ENCODE measurements at places on chromosomes 12 and 14.
A peak's percentile ranks its signal among the peaks of the same experiment; 100 is the strongest.

GRCh38 chr14:64193821-64194220 is 100.3 kb downstream of the ESR2 start:
- no peak for DNase-seq

DNA sequence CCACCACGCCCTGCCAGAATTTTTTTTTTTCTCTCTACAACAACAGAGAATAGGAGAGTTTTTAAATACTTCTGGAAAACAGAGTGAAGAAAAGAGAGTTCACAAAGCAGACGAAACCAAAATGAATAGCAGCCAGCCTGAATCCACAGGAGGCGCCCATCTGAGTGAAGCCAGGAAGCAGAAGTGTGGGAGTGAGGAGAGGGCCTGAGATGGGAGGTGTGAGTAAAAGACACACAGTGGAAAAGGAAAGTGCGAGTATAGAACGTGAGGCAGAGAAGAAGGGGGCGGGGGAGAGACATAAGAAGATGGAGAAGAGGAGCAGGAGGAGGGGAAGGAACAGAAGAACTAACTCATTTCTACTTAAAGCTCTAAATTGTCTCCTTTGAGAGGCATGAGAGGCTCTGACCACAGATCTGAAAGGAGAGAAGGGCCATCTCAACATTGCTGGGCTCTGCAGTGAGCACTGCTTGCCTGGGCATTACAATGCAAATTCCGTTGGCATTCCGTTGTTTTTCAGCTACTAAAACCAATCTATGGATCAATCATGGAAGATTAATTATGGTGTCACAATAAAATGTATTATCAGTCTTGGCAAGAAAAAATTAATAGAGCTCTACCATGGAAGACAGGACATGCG is 140.1 kb upstream of the CPSF6 start:
- DNase-seq, result peak; percentile 14

DNA sequence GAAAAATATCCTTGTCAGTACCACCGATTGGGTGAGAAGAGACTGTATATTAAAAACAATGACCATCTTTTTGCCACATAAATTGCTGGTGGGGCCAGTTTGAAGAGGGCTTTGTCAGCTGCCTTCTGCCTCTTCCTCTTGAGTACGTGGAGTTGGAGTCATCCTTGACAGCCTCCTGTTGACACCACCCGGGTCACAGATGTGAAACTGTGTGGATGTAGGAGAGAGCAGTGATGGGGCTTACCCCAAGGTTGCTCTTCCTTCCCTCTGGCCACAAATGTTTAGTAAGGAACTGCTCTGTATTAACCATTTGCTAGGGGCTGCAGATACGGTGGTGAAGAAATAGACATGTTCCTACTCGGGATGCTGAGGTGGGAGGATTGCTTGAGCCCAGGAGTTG is 12.2 kb downstream of the PTPN11 start:
- DNase-seq, result no peak

- DNase-seq, result no peak
Measured at GRCh38 chr14:98997526-98998205, 274.3 kb downstream of the BCL11B start.

GRCh38 chr12:92757597-92758121 is 54.9 kb downstream of the PLEKHG7 start:
- no peak for DNase-seq

DNA sequence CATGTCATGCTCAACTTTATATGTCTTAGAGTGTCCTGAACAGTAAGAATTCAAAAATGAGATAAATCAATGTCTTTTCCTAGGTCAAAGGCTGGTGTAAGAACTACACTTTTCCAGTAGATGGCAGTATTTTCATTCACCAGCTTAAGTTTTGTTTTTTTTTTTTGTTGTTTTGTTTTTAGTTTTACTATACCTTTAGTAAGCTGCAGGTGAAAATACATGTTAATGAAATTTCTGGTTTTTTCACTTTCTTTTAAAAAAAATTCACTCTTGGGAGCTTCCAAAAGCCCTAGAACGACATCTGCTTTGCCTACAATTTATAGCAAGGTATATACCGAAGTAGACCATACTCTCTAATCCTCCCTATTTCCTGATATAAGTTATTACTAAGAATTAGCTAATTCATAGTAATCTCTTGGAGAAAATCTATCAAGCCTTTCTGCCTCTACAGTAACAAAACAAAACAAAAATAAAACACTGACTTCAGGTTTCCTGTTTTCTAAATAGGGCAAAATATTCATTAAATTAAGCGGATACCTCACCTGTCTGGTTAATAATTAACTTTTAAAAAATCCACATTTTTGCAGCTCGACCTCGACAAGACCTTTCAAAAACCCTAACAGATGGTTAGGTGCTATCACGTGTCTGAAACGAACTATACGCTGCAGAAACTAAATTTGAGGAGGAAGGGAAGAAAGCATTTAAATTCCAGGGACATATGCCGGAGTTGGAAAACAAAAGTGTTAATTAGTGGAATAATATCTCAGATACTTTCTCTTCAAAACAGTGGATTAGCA is 2.7 kb upstream of the SAMD4A start:
- DNase-seq, result peak; percentile 71

DNA sequence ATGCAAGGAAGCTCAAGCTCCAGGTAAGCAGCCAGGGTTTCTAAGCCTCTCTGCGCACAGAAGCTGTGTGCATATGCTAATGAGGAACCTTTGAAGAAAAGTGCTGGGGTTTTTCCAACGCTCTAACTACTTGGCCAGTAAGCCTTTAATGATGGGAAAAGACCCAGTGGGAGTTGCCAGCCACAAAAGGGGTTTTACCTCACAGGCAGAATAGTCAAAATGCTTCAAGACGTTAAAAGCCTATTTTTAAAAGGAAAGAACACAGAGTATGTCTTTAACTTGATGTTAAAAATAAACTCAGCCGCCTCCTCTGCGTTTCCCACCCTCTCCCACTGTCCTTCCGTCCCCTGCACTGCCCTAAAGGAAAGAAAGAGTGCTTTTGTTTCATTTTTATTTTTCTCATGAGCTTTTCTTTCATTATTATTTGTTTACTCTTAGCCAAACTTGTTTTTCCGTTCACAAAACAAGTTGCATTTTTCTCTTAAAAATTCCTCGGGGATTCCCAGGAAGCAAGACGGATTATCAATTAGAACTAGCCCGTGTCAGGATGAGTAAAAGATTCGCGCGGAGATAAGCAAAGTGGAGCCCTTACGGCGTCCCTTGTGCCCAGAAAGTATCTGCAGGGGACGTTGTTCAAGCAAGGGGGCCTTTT is 209.8 kb upstream of the NUDT4 start:
- peak; percentile 50 for DNase-seq

DNA sequence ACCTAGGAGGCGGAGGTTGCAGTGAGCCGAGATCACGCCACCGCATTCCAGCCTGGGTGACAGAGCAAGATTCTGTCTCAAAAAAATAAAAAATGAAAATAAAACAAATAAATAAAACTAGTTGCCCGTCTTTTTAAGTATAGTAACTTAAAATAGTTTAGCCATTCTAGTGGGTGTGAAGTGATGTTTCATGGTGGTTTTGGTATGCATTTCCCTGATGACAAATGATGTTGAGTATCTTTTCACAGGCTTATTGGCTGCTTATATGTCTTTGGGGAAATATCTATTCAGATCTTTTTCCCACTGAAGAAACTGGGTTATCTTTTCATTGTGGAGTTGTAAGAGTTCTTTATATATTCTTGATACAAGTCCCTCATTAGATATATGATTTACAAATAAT is 102.4 kb upstream of the METAP2 start:
- DNase-seq, result no peak

GRCh38 chr14:34678306-34678705 is 36.1 kb downstream of the CFL2 start:
- no peak for DNase-seq

DNA sequence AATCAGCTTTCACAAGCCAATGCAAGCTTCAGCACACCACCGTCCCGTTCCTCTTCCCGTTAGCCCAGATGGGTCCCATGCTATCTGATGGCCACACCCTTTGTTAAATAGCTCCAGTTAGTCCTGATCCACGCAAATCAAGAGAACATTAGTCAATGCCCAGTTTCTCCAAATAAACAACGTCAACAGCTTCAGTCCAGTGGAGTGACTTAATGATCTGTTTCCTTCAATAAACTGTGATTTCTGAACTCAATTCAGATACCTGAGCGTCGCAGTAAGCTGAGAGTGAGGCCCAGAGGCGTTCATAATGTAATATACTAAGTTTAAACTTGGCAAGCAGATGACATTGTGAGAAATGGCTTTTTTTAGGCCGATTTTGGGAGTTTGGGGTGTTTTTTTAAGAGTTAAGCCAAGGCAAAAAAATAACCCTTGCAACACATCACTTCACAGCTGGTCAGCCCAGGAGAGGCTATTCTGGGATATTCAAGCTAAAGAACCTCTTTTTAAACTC is 112.3 kb downstream of the ZFP36L1 start:
- peak; percentile 32 for DNase-seq

DNA sequence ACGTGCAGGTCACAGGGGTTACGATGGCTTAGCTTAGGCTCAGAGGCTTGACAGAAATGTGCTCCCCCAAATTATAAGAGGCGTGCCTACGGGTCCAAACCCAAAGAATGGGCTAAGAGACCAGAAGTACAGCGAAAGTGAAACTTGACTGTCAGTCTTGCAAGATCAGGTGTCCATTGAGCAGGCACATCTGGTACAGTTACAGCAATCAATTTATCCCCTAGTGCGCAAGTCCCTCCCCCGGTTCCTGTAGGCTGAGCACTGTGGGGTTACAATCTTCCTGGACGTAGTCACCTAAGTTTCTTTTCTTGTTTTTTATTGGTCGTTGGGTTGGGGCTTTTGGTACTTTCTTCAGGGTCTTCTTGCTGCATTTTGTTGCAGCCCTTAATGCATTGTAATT is 134.2 kb downstream of the UNC79 start:
- no peak for DNase-seq

DNA sequence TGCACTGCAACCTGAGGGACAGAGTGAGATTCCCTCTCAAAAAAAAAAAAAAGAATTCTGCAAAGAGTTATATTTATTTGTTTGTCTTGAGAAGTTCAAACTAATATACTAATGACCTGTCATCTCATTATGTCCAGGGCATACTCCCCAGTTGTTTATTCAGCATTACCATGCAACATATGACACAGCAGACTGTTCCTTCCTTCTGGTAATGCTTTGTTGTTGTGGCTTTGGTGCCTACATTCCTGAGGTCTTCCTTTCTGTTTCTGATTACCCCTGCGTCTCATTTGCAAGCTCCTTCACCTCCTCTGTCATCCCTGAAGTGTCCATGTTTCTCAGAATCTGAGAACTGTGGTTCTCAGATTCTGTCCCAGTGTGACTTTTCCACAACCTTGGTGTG is 55.3 kb downstream of the DERA start:
- no peak for DNase-seq

DNA sequence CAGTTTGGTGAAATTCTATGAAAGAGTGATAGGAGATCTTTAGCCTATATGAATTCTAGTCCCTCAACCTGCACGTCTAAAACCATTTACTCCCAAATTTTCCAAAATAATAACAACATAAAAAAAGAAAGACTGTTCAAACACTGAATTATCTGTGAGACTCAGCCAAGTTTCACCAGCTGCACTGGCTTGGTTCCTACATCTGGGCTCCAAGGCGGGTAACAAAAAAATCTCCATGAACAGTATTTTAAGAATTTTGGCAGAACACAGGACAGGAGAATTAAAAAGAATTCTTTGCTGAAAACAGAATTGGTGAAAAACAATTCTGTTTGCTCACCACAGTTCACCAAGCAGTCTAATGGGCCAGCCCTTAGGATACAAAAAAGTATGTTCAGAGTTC is 536.8 kb upstream of the ATP2B1 start:
- no peak for DNase-seq

GRCh38 chr14:39232554-39233415 is 930 bp upstream of the MIA2 start:
- peak; percentile 72 for DNase-seq

- DNase-seq, result peak; percentile 72
Measured at GRCh38 chr12:32423559-32423958, 24.2 kb downstream of the FGD4 start.

GRCh38 chr12:131561891-131562684 is 148.8 kb upstream of the SFSWAP start:
- no peak for DNase-seq

- no peak for DNase-seq
Measured at GRCh38 chr14:97029800-97030199, 232.6 kb downstream of the VRK1 start.

DNA sequence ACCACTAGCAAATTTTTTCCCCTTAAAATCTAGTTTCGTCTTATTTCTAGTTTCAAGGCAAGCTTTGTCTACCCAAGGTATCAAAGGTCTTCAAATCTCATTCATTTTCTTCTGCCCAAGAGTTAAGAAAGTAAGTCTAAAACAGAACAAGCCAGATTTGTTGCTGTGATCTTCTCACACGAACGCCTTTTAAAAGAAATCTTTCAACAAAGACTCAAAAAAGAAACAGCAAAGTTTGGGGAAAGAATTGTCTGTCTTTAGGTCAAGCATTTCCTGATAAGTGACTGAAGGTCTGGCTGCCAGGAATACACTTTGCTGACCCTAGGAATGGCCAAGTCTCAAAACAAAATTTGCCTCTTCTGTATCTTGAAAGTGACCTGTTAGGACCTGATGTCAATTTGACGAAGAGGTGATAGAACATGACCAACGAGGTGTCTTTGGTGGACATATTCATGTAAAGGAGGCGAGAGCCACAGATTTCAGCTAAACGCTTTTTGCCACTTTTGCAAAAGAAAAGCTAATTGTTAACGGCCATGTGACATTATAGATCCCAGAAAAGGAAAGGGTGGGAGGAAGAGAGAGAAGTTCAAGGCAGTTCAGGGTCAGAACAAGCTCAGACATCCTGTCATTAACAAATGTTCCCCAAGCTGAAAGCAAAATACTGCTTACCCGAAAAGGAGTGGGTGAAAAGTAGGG is 1.7 kb downstream of the CDK17 start:
- peak; percentile 24 for DNase-seq

DNA sequence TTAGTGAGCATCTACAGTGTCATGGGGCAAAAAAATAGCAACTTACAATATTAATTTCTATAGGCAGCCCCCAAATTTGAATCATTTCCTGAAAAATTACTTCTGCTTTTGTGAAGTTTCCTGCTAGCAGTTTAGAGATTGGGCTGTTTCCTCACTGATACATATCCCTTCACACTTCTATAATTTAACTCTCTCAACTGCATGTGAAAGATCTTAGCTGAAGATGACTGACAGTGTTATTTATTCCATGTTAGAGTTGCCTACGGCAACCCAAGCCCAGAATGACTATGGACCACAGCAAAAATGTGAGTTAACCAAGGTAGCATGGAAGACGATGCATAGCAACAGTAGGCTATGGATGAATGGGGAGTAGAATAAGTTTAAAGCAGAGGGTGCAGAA is at the start of gene KLRG1:
Gene KLRG1, plus strand, starts transcription at position 134 of the 400 bp plus-strand sequence. Its CDS starts 90 bp downstream, at position 224.
- DNase-seq, result peak; percentile 41

- DNase-seq, result no peak
Measured at GRCh38 chr14:92236243-92236900, 86.6 kb upstream of the SLC24A4 start.

GRCh38 chr14:50901361-50901760 is 29.5 kb downstream of the ABHD12B start:
- peak; percentile 5 for DNase-seq

DNA sequence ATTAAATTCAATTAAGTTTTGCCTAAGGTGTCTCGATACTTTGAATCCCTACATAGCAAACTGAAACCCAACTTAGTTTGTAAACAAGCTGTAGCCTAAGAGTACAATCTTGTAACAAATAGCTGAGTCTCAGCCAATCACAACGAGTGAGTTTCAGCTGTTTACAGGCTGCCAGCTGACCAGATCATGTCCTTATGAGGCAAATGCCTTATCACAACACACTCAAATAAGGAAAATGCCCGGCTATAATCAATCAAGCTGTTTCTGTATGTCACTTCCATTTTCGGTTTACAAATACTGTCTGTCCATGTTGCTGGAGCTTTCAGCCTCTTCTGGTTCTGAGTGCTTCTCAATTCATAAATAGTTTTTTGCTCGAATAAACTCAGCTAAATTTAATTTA is 943.8 kb downstream of the SLC16A7 start:
- DNase-seq, result no peak

GRCh38 chr14:101495284-101495683 is 66.0 kb upstream of the DIO3 start:
- DNase-seq, result no peak
